ENCODE measurements at places on chromosomes 12 and 14. TPM values are rescaled to one million over a fixed set of nuclear protein-coding genes. Genes with fewer than 3 reads are reported as not detected.

GRCh38 chr14:102917469-102918211 lies 4.8 kb upstream of the AMN start:
- peak; percentile 66 for DNase-seq

GRCh38 chr12:3278681-3279414 lies 201.7 kb downstream of the TSPAN9 start:
- DNase-seq, result no peak

DNA sequence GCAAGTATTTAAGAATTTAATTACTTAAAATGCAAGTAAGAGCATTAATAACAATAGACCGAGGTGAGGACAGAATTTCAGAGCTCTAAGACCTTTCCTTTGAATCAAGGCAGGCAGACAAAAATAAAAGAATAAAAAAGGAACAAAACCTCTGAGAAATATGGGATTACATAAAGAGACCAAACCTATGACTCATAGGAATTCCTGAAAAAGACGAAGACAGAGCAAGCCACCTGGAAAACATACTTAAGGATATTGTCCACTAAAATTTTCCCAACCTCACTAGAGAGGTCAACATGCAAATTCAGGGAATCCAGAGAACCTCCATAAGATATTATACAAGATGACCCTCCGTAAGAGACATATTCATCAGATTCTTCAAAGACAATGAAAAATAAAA lies 325.1 kb downstream of the AEBP2 start:
- DNase-seq, result no peak

Gene KCNH5
- total RNA-seq, result not detected

GRCh38 chr12:24522736-24523135 lies 426.2 kb downstream of the BCAT1 start:
- no peak for DNase-seq

Gene TMEM229B
- 7.1 TPM for total RNA-seq

Gene COCH
- 0.14 TPM for total RNA-seq

- DNase-seq, result no peak
Measured at GRCh38 chr12:114396869-114397719, 8.8 kb downstream of the TBX5 start.

Gene GZMB
- 2,090 TPM for total RNA-seq

GRCh38 chr12:51751661-51752060 lies 96.9 kb downstream of the FIGNL2 start:
- DNase-seq, result no peak

DNA sequence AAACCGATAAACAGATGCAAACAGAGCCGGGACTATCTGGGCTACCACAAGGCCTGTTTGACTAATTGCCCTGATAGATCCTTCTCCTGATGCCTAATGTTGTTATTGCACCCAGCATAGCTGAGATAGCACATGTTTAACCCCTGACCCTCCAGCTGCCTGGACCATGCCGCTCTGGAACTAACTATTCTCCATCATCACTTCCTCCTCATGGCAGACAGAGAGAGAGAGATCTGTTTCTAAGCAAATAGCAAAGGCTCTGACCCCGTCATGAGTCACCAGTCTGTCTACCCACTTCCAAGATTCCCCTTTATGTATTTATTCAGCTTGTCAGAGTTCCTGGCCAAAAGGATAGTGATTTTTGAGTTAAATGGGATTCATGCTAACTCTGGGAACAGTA lies 58.2 kb upstream of the FLRT2 start:
- DNase-seq, result no peak

GRCh38 chr12:123836292-123836691 lies 74.2 kb downstream of the DNAH10 start:
- DNase-seq, result no peak

Gene SYT1
- not detected for total RNA-seq

- no peak for DNase-seq
Measured at GRCh38 chr14:92657457-92658142, 90.8 kb downstream of the LGMN start.

DNA sequence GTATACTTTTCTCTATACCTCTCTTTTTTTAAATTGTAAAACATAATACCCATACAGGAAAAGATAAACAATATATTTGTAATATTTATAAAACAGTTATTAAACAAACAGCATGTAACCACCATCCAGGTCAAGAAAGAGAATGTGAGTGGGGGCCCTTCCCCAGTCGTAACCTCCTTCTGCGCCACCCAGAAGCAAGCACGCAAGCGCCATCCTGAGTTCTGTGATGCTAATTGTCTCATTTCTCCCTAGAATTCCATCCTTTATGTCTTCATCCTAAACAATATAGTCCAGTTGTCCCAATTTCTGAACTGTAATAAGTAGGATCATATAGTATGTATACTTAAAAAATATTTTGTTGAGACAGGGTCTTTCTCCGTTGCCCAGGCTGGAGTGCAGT lies 129.5 kb downstream of the EXOC5 start:
- no peak for DNase-seq

Gene FAR2
- 13.5 TPM for total RNA-seq

DNA sequence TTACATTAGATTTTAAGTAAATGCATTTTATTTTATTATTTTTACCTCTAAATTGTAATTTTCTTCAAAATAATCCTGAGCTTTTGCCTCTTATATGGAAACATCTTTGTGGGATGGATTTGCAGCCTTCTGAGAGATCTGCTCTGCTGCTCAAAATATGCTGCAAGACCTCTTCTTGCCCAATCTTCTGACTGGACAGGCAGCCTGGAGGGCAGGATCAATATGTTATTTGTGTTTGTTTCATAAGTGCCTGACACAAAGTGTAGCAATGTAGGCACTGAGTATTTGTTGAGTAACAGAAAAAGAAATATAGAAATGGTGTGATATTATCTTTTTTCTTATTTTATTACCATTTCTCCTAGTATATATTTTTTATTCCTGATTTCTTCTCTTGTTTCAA lies 1106.9 kb downstream of the TMTC2 start:
- DNase-seq, result no peak

DNA sequence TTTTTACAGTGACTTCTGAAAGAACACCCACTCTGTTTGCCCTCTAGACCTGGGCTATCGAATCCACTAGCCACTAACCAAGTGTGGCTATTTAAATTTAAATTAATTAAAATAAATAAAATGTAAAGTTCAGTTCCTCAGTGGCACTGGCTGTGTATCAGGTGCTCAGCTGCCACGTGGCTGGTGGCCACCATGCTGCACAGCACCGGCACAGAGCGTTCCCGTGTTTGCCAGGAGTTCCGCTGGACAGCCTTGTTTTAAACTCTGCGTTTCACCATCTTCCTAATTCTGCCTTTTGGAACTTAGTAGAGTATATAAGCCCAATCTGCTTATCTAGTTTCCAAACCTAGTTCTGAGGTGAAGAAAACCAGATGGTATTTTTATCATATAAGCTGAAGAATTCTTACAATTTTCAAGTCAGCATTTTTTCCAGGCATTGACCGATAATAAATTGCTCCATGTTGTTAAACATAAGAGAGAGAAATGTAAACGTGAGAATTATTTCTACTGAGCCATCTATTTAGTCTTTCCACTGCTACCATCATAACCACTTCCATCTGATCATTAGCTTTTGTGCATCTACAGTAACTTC lies 339.0 kb downstream of the CACNA1C start:
- DNase-seq, result peak; percentile 37

Gene PLBD1
- not detected for total RNA-seq

DNA sequence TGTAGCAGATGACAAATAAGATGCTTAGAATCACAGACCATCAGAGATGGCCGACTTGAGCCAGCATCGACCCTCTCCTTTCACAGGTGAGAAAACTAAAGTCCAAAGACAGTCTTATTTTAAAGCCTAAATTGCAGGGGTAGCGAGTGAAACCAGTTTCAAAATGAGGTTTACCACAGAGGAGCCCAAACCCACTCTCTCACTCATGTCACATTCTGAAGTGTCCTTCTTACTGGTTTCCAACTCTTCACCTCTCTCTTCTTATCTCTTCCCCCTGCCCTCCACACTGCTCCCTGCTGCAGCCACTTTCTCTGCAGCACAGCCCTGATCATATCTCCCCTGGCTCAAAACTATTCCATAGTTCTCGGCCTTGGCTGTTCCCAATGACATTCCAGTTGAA lies 57.0 kb upstream of the NID2 start:
- no peak for DNase-seq

DNA sequence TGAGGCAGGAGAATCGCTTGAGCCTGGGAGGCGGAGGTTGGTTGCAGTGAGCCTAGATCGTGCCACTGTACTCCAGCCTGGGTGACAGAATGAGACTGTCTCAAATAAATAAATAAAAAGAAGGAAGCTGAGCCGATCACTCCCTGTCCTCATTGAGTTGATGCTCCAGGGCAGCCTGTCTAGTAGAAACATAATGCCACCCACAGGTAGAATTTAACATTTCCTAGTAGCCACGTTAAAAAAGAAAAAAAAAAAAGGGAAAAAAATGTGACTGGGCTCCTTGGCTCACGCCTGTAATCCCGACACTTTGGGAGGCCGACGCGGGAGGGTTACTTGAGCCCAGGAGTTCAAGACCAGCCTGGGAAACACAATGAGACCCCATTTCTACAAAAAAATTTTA lies 135.7 kb downstream of the SCARB1 start:
- no peak for DNase-seq

GRCh38 chr12:108033090-108033489 lies 96.0 kb upstream of the WSCD2 start:
- DNase-seq, result no peak

DNA sequence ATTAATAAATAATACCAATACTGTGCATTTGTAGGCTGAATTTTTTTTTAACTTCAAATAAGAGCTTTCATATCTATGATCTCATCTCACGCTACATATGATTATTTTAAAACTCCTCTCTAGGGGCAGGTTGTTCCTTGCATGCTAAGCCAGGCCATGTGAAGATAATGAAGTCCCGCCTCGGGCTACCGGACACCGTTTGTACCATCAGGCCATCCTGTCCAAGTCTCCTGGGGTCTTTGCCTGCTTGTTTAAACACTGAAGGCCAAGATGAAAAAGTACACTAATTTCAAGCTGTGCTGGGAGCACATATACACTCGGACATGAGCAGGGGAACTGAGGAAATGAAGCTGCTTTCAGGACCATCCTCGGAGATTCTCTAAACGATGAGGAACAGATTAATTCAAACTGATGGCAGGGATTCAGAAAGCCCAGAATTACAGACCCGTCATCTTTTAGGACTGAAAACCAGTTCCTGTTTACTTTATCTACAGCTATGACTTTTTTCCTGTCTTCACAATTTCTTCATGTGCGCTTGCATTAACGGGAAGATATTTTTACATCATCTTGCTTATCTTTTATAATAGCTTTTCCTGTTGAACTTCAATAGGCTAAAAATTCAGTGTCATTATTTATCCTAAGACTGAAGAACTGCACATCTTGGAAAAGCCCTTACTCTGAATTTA lies 6.3 kb upstream of the ABHD12B start:
- DNase-seq, result no peak

GRCh38 chr14:70655110-70655826 lies 13.6 kb downstream of the TTC9 start:
- DNase-seq, result no peak

DNA sequence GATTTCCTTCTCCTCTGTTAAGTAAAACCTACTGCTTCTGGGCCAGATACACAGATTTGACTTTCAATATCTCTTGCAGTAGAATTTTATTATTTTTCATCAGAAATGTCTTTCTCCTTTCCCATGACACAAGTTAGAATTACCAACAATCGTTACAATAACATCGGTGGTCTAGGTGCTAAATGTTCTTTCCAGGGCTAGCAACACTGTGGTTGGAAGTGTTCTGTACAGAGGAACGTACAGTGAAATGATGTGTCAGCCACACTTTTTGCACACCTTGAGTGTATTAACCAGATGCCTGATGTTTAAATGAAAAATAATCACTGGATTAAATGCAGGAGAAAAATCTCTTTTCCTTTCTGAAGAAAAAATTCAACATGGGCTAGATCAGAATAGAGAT lies 27.7 kb upstream of the KLRD1 start:
- peak; percentile 62 for DNase-seq

Gene KRT3
- total RNA-seq, result not detected

GRCh38 chr14:54660604-54661111 lies 93.7 kb downstream of the SAMD4A start:
- DNase-seq, result no peak

GRCh38 chr14:52377940-52378339 lies 63.8 kb downstream of the PTGER2 start:
- DNase-seq, result no peak

DNA sequence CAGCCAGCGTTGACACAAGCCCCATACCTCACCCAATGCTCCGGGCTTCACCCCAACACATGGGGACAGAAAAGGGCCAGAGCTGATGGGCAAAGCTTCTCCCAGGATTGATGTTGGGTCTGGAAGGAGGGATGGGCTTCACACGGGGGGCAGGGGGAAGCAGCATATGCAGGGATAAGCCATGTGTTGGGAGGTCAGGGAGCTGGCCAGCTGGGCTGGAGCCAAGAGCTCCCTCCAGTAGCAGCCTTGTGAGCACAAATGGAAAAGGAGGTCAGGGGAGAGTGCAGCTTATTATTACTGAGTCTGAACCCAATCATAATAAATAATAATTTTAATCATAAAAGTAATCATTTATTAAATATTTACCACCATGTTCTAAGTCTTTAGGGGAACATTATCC lies 9.3 kb downstream of the PLEKHD1 start:
- no peak for DNase-seq

Gene TBX3
- not detected for total RNA-seq

GRCh38 chr14:23877111-23877510 lies 76.5 kb upstream of the DHRS4 start:
- DNase-seq, result no peak

- DNase-seq, result peak; percentile 81
Measured at GRCh38 chr14:23056145-23056955, 970 bp downstream of the CDH24 start.

- DNase-seq, result no peak
Measured at GRCh38 chr12:69464428-69464827, 5.8 kb upstream of the FRS2 start.

Gene LRP1-AS
- total RNA-seq, result not detected

Gene CCDC177
- not detected for total RNA-seq

GRCh38 chr12:96044943-96045290 lies 9.5 kb upstream of the LTA4H start:
- no peak for DNase-seq

Data from natural killer cell treated with Interleukin-12 subunit alpha and Interleukin-12 subunit beta and Interleukin-15 and Interleukin-18, amount 100 ng/mL, for 72 hours (primary cell).